ENCODE measurements at places on chromosomes 12 and 14. TPM values are rescaled to one million over a fixed set of nuclear protein-coding genes. Genes with fewer than 3 reads are reported as not detected.

Gene PRB2
- total RNA-seq: not detected

Gene MAP3K9
- total RNA-seq: 14.5 TPM

Gene TGM1
- total RNA-seq: 29.2 TPM

Gene LMO3
- total RNA-seq: 101 TPM

Gene ADAM21
- total RNA-seq: not detected

Gene PPM1A
- total RNA-seq: 48.8 TPM

Gene FZD10
- not detected for total RNA-seq

- no peaks in the 10 kb centered on the region for H3K27me3 ChIP-seq
- peaks cover 42% of the 10 kb centered on the region for H3K4me1 ChIP-seq
- H3K27ac ChIP-seq: peak overlapping the region; percentile 96
- H3K4me3 ChIP-seq: peak overlapping the region; percentile 85
These were observed 2.4 kb downstream of the FOS start for GRCh38 chr14:75280831-75281653.

DNA sequence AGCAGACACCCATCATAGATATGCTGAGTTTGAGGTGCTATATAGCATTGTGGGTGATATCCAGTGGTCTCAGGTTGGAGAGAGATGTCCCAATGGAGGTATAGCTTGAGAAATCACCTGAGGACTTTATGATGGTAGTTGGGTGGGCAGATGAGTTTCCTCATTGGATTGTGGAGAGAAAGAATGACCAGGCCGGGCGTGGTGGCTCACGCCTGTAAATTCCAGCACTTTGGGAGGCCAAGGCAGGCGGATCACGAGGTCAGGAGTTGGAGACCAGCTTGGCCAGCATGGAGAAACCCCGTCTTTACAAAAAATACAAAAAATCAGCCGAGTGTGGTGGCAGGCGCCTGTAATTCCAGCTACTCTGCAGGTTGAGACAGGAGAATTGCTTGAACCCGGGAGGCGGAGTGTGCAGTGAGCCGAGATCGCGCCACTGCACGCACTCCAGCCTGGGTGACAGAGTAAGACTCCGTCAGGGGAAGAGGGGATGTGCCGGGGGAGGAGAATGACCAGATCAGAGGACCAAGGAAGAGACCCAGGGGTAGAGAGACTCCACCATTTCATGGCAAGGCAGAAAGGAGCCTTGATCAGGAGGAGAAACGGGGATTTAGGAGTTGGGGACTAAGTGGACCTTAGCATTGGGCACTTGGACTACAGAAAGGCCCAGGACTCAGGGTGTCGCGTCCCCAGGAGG is 757 bp upstream of the PCK2 start:
- no peak for DNase-seq
- H3K4me3 ChIP-seq: peak overlapping the region; percentile 84
- no peaks in the 10 kb centered on the region for H3K27me3 ChIP-seq
- peaks cover 8% of the 10 kb centered on the region for H3K36me3 ChIP-seq

- H3K27me3 ChIP-seq: no peaks in the 10 kb centered on the region
- H3K4me3 ChIP-seq: no peak overlapping the region
- H3K27ac ChIP-seq: no peak overlapping the region
- H3K36me3 ChIP-seq: no peaks in the 10 kb centered on the region
- H3K4me1 ChIP-seq: no peaks in the 10 kb centered on the region
These were observed 13.7 kb upstream of the VPS37B start for GRCh38 chr12:122909442-122910288.

GRCh38 chr14:71185637-71186036 is 278.4 kb downstream of the PCNX1 start:
- H3K27me3 ChIP-seq: no peaks in the 10 kb centered on the region
- H3K4me3 ChIP-seq: no peak overlapping the region
- no peaks in the 10 kb centered on the region for H3K36me3 ChIP-seq

- no peak overlapping the region for H3K4me3 ChIP-seq
- H3K36me3 ChIP-seq: no peaks in the 10 kb centered on the region
- peaks cover 13% of the 10 kb centered on the region for H3K27me3 ChIP-seq
- no peak for DNase-seq
These were observed 3.9 kb downstream of the AJUBA start for GRCh38 chr14:22978487-22978837.

GRCh38 chr14:54856152-54856551 is 46.5 kb downstream of the GCH1 start:
- H3K27ac ChIP-seq: no peak overlapping the region
- H3K4me1 ChIP-seq: peaks cover 13% of the 10 kb centered on the region
- H3K4me3 ChIP-seq: no peak overlapping the region
- no peak for DNase-seq
- no peaks in the 10 kb centered on the region for H3K27me3 ChIP-seq
- H3K36me3 ChIP-seq: peaks cover 7% of the 10 kb centered on the region

DNA sequence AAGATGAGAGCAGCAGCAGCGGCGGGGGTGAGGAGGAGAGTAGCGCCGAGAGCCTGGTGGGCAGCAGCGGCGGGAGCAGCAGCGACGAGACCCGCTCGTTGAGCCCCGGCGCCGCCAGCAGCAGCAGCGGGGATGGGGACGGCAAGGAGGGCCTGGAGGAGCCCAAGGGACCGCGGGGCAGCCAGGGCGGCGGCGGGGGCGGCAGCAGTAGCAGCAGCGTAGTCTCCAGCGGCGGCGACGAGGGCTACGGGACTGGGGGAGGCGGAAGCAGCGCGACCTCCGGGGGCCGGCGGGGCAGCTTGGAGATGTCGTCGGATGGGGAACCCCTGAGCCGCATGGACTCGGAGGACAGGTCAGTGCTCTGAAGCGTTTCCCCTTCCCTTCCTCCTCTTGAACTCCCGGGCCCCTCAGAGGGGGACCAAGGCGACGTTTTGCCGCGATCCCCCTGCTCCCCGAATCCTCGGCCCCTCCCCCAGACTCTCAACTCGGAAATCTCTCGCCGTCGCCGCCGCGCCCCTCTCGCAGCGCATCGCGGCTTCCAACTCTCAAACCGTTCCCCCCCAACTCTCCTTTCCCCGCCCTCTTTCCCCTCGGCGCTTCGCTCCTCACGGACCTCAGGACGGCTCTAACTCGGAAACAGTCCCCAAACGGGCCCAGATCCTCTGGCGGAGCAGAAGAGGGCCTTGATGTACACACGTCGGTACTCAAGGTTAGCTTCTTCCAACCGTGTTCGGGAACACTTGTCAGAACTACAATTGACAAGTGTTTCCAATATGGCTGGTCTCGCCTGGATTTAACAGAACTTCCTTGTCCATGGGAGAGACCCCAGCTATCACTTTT is 947 bp downstream of the AEBP2 start:
- H3K27ac ChIP-seq: peak overlapping the region; percentile 97
- DNase-seq: peak; percentile 40
- peaks cover 4% of the 10 kb centered on the region for H3K36me3 ChIP-seq
- peak overlapping the region; percentile 97 for H3K4me3 ChIP-seq
- no peaks in the 10 kb centered on the region for H3K27me3 ChIP-seq

DNA sequence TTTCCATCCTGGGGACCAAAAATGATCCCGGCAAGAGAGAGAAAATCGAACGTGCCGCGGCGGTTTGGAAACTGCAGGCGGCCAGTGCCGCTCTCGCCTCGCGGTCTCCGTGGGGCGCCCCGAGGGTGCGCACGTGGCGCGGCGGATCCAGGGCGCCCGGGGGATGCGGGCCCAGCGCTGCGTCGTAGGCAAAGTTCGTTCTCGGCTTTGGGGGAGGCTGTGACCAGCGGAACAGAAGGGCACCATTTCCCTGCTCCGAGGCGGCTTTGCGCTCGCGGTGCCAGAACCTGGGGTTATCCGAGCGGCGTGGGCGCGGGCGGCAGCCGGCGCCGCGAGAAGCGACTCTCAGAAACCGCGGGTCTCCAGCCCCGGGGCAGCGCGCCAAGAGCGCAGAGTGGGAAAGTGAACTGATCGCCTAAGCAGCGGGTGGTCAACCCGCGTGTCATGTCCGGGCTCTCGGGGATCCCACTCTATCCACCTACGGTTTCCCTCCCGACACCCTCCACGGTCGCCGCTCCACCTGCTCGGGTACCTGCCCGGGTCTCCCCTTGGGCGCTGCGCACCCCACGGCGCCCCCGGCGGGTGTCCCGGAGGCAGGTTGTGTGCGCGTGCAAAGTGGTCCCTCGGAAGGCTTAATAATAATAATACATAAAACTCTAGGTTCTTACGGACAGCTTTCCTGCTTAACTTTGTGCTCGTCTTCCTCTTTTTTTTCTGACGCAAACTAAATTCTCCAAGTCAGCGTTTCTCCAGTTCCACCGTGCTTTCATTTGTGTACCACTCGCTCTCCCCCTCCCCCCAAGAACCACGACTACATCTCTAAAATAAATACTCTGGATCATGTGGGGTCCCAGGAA is 1.2 kb downstream of the ESRRB start:
- H3K27ac ChIP-seq: no peak overlapping the region
- H3K36me3 ChIP-seq: no peaks in the 10 kb centered on the region
- peak overlapping the region; percentile 7 for H3K4me3 ChIP-seq

DNA sequence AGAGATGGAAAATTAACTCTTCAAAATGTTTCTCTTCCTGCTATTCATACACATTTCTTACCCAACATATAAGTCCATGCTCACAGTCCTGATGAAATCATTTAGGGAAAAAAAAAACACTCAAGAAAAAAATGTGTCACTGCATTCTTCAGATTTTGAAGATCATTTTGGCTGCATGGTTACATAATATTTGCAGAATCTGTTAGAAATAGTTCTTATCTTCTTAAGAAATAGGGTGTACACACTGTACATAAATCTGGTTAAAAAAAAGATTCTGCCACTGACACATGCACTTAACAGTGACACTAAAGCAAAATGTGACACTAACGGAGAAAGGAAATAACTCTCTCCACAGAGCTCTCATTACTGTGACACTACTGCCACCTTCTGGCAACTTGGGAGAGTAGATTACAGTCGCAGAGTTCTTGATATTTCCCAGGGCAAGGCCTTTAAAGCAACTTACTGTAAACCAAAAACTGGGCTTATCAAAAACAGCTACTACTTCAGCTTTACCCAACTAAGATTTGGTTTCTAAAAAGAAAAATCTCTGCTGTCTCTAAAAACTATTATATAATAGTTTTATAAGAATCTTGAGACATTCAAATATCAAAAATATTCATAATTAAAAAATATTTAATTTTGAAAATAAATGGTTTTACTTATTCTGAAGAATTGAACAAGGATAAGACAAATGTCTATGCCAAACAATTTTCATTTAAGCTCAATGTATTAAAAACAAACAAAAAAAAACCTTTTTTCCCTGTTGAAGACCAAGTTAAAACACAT is 65.0 kb downstream of the SETD3 start:
- H3K27me3 ChIP-seq: no peaks in the 10 kb centered on the region
- no peak overlapping the region for H3K4me3 ChIP-seq
- H3K36me3 ChIP-seq: peaks cover 13% of the 10 kb centered on the region

DNA sequence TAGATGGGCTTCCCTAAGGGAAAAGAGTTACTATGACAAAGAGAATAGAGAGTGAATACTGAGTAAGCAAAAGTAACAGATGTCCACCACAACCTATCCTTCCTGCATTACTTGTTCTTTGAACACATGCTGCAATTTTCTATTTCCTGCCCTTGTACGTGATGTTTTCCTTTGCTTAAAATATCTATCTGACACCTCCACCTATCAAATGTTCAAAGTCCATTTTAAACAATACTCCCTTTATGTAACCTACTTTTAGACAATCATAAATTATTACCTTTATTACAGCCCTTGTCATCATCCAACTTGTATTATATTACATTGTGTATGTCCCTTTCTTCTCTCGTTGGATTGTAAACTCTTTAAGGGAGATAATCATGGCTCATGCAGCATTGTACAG is 147.2 kb upstream of the DYRK2 start:
- H3K4me3 ChIP-seq: no peak overlapping the region

DNA sequence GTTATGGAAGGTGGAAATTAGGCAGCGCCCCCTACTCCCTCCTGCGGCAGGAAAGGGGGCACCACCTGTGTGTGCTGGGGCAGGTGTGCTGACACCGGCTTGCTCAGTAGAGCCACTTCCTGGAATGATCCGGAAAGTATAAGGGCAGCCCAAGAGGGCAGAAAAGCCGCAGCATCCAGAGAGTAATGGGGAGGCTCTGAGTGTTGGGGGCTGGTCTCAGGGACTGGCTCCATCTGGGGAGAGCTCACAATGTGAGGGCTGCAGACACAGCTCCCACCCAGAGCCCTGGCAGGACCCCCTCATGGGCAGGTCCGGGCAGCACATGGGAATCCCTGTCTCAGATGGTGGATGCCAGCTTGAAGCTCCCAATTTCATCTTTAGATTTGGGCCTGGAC is 187.6 kb upstream of the C14orf180 start:
- H3K27me3 ChIP-seq: no peaks in the 10 kb centered on the region
- H3K4me3 ChIP-seq: no peak overlapping the region
- DNase-seq: no peak
- no peak overlapping the region for H3K27ac ChIP-seq
- no peaks in the 10 kb centered on the region for H3K36me3 ChIP-seq

DNA sequence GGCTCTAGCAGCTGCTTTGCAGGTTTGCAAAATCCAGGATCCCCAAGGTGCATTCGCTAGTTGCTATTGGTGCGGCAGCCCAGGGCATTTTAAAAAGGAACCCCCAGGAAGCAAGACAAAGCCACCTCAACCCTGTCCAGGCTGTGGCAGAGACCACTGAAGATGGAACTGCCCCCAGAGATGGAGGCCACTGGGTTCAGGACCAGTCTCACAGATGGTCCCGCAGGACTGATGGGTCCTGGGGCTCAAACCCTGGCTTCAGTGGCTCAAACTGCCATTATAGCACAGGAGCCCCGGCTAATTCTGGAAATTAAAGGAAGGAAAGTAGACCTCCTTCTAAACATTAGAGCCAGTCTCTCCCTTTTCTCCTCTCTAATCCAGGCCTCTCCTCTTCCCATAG is 79.8 kb upstream of the TSPAN11 start:
- H3K27ac ChIP-seq: no peak overlapping the region
- no peaks in the 10 kb centered on the region for H3K27me3 ChIP-seq
- H3K4me3 ChIP-seq: no peak overlapping the region
- H3K36me3 ChIP-seq: no peaks in the 10 kb centered on the region
- H3K4me1 ChIP-seq: no peaks in the 10 kb centered on the region
- DNase-seq: no peak

GRCh38 chr14:103628221-103628683 is 759 bp upstream of the KLC1 start:
- peak overlapping the region; percentile 99 for H3K27ac ChIP-seq
- peaks cover 8% of the 10 kb centered on the region for H3K36me3 ChIP-seq
- peaks cover 65% of the 10 kb centered on the region for H3K4me1 ChIP-seq
- no peaks in the 10 kb centered on the region for H3K27me3 ChIP-seq
- peak; percentile 93 for DNase-seq

- H3K27me3 ChIP-seq: no peaks in the 10 kb centered on the region
- peaks cover 8% of the 10 kb centered on the region for H3K4me1 ChIP-seq
- no peak for DNase-seq
- no peak overlapping the region for H3K4me3 ChIP-seq
- H3K36me3 ChIP-seq: no peaks in the 10 kb centered on the region
These were observed 146.6 kb upstream of the PLEKHG7 start for GRCh38 chr12:92556141-92556540.
